ENCODE measurements at places on chromosomes 16 and 17.

DNA sequence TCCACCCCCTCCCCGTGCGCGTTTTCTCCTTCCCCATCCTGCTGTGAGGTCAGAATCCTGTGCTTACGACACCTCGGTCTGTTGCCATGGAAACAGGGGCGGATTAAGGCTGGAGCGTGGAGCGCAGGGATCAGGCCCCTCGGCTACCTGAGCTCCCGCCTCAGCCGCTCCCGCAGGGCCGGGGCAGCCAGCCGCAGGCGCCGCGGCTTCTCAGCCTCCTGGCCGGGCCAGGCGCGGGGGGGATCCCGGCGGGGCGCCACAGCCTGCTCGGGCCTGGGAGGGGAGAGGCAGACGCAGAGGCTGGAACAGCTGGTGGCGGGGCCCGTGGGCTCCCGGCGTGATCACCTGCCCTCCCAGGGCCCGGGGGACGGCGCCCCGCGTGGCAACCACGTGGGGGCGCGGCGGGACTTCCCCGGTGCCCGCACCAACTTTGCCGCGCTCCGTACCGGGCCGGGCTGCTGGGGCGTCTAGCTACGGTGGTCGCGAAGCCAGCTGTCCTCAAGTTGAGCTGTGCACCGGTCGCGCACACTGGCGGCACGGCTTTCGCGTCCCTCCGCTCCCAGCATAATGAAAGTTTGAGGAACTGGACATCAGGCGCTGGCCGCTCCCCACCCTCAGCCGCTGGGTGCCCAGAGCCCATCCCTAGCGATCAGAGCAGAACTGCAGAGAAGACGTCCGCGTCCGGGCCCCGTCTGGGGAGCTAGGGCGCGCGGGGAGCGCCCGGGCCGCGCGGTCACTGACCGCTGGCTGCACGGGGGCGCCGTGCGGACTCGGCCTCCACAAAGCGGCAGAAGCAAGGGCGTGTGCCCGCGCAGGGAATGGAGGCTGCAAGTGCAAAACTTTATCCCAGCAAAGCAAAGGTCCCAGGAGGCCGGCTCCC lies 1.2 kb downstream of the RTN4RL1 start:
- DNase-seq: no peak

GRCh38 chr16:54446639-54447038 lies 160.1 kb upstream of the IRX3 start:
- no peak for DNase-seq

DNA sequence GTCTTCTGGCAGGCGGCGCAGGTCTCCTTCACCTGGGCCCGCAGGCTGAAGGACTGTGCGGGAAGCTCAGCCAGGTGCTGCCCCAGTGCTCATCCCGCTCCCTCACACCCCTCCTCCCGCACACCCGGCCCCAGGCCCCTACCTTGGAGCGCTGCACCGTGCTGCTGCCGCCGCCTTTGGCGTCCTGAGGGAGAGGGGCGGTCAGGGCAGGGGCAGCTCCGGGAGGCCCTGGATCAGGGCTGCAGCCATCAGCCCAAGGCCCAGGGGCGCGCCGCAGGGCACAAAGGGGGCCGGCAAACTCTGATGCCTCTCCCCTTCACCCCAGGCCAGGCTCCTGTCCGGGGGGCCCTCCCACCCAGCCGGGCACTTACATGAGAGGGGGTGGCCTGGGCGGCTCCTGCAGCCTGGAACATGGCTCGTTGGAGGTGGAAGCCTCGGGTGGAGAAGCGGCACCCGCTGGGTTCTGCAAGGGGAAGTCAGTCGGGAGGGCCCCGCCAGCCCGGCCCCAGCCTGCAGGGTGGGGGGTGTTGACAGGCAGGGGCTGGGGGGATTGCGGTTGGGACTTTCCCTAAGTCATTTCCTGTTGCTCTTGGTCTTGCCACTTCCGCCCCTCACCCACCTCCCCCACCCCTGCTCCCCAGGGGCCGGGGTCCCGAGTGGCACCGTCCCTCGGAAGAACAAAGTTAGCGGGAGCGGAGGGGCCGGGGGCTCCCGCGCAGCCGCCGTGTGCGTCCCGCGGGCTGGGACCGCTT lies 863 bp downstream of the LIMD2 start:
- DNase-seq: no peak

DNA sequence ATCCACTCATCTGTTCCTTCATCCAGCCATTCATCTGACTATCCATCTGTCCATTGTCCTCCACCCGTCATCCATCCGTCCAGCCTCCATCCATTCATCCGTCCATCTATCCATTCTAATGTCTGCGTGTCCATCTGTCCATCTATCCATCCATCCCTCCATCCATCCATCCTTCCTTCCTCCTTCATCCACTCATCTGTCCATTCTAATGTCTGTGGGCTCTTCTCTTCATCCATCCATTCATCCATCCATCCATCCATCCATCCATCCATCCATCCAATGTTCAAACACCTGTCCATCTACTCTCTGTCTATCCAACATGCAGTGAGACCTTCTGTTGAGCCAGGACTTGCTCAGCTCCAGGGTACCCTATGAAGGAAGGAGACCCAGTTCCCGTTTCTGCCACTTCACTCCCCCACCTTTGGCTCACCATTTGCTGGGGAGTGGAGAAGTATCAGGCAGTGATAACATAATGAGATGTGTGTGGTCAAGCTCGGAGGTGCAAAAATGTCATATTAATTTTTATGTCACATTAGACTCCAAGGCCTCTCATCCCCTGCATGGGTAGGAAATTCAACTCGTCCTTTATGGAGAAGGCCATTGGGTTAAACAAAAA lies 36.5 kb upstream of the ADGRG1 start:
- DNase-seq: no peak

DNA sequence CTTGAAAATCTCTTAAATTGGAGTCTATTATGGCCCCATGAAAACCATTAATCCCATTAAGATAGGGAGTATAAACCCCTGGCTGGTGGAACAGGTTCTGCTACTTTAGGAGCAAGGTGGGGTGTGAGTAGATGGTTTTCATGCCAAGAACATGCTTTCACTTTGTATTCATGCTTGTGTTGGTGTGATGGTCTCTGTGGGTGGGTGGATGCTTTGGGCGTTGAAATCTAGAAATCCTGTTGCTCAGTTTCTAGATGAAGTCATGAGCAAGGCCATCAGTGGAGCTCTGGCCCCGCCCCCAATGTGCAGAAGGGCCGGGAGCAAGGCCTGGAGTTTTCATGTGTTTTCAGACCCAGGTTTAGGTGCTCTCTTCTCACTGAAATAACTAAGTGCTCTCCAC lies 20.1 kb downstream of the PLD6 start:
- no peak for DNase-seq

- no peak for DNase-seq
These were observed 12.9 kb upstream of the CMIP start for GRCh38 chr16:81431554-81432353.

- DNase-seq: no peak
These were observed 40.1 kb upstream of the C1QL1 start for GRCh38 chr17:45008216-45008615.

GRCh38 chr16:20774703-20775362 lies 11.0 kb downstream of the ACSM3 start:
- DNase-seq: peak; percentile 12

- no peak for DNase-seq
These were observed 10.2 kb upstream of the CBX8 start for GRCh38 chr17:79806863-79807720.

DNA sequence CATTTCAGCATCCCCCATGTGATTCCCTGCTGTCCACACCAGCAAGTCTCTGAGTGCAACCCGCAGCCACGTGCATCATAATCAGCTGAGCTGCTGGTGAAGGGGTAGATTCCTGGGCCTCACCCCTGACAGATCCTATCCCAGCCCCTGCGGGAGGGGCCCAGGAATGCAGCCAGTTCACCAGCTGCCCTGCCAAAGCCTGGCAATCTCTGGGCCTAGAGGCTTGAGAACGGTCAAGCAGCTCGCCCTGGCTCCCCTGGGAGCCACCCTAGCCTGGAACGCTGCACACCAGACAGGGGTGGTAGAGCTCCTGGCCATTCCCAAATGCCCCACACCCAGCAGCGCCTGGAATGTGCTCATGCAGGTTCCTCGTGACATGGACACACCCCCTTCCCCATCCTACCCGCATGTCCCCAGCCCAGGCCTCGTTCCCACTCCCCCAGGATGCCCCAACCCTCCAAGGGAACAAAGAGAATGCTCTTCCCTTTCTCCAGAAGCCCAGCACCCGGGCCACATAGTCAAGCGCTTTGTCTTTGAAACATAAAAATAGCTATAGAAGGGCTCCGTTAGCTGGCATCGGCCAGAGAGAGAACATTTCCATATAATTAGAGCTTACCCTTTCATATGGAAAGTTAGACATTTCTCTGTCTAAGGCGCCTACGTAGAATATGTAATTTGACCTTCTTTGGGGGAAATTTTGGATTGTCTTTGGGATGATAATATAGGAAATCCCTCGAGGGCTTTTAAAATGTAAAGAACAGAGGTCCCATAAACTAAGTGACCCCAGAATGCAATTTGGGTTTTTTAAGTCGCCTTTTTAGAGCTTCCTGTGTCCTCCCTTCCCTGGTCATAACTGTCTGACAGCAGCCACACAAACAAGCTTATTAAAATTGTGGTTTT lies 3.4 kb downstream of the CEP295NL start:
- DNase-seq: no peak

GRCh38 chr16:89324056-89325010 lies 106.8 kb downstream of the ZNF778 start:
- DNase-seq: no peak

DNA sequence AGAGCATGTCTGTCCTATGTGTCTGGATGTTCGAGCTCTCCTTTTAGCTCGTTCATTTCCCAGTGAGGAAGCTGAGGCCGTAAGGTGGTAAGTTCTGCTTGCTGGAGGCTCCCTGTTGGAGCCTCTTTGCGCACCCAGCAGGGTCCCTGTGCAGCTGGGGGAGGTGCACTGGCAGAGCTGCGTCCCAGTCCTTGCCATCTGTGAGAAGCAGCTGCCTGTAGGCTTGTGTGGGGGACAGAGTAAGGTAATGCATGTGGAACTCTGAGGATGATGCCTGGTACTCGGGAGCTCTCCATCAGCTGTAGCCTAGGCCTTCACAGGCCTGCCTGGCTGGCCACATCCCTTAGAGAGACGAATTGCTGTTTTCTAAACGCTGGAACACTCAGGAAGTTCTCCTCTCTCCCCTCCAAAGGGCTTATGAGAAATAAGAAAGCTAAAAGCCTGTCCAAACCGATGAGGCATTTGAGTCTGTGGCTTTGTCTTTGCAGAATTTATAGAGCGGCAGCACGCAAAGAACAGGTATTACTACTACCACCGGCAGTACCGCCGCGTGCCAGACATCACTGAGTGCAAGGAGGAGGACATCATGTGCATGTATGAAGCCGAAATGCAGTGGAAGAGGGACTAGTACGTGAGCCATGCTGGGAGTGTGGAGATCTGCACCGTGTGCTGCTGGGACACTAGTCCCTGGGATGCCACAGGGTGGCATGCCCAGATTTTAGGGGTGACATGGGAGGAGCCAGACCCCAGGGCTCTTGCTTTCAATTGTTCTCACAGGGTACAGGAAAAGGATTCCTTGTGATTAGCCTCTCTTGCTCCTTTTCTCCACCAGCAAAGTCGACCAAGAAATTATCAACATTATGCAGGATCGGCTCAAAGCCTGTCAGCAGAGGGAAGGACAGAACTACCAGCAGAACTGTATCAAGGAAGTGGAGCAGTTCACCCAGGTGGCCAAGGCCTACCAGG lies 1.6 kb downstream of the NDUFB10 start:
- DNase-seq: no peak

DNA sequence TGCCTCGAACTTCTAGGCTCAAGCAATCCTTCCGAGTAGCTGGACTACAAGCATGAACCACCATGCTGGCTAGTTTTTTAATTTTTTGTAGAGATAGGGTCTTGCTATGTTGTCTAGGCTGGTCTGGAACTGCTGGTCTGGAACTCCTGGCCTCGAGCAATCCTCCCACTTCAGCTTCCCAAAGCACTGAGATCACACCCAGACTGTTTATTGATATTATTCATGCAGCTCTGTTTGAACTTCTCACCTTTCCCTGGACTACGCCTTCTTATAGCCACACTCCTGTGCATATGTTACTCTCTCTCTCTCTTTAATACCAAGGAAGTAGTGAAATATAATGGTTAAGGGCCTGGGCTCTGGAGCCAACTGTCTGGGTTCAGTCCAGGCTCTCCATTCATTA lies 4.6 kb downstream of the COG7 start:
- no peak for DNase-seq

DNA sequence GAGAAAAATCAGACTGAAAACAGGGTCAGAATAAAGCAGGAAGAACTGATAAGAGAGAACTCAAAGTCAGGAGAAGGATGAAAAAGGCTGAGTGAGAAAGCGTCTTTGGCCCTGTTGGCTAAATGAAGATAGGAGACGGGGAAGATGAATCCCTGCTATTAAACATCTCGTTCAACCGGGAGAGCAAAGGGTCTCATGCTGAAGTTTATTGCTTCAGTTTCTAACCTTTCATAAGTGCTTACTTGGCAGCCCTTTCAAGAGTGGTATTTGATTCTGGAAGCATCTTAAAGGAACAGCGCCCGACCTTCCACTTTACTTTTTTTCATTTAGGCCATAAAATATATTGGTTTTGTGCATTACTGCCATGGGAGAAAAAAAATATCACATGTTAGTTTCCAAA lies 288.3 kb upstream of the RBFOX1 start:
- DNase-seq: no peak

- no peak for DNase-seq
These were observed 1.2 kb downstream of the SIAH1 start for GRCh38 chr16:48383877-48384519.
